ENCODE measurements at places on chromosomes 2 and 18. TPM values are rescaled to one million over a fixed set of nuclear protein-coding genes. Genes with fewer than 3 reads are reported as not detected.

DNA sequence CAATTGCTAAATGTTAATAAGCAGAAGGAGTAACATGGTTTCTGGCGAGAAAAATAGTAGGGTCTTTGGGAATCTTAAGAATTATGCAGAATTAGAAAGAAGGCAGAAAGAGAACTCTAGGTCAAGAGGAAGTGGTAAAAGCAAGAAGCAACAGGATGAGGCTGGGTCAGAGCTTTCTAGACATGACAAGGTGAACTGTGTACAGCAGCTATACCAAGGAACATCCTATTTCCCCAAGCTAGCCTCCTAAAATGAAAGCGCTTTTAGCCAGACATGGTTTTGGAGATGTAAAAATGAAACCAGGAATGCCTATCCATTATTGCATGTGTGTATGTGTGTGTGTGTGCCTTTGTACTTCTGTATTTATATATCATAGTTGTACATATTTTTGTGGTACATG lies 42.3 kb upstream of the STAT1 start:
- no peak for DNase-seq

DNA sequence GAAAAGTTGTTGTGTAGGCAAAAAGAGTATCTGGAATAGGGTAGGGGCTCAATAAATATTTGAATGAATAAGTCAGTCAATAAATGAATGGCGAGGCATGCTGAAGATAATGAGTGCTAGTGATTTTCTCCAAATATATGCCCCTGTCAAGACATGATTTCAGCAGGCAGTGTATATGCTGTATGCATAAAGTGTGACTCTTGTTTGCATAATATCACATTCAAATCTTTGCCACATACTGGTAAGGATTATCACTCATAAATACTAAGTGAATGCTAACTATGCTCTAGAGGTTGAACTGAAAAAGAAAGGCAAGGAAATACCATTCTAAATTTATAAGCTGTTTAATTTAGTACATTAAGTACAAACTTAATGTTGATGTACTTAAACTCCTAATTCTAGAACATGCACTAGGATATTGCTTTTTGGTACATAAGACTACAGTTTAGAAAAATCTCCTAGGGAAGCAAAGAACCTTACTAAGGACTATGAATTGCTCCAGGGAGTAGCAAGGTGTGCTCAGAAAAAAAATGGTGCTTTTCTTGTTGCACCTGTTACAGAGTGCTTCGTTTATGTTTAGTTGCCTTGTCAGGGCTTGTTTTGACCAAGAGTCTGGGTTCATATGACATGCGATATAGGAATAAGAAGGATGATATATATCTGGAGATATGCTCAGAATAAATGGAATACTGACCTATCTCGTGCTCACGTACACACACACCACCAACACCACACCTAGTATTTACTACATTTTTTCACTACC lies 224.0 kb upstream of the TANK start:
- no peak for DNase-seq

GRCh38 chr18:37251679-37252078 lies 313.9 kb downstream of the CELF4 start:
- DNase-seq, result no peak

Gene ZEB2
- 17.6 TPM for total RNA-seq

DNA sequence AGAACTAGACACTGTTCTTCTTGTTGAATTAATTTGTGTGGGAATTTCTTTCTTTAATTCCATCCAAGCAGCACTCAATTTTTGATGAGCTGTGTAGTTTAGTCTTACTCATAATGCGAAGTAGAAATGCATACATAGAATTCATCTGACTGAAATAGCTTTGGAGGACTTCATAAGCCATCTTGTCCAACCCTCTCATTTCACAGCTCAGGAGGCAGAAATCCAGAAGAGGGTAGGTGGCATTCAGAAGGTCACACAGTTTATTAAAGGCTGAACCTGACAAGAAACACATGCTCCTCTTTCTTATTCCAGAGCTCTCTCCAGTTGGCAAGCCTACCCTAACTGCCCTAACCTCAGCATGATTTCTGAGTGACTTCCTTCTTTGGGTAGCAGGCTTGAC lies 169.2 kb upstream of the NOSTRIN start:
- DNase-seq, result no peak

DNA sequence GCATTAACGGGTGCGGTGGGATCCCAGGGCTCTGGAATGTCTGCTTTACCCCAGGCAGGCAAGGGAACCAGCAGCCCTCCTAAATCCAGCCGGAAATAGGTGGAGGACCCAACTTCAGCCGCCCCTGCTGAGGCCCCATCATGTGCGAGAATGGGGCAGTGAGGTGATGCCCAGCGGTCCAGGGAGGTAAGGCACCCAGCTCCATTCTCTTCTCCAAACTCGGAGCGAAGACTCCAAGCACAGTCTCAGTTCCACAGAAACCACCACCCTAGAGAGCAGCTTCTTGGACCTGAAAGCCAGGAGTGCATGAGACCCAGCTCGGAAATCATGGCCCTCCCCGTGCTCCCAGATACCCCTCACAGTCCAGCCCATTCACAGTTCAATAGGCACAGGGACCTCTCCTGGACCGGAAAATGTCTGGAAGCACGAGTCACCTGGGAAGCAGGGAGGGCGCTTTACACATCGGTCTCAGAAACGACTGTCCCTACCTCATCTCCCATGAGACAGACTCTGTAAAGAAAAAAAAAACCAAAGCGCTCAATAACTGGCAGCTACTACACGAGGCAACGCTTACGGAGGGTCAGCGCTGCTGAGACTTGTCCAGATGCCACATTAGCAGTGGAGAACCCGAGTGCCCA lies 2.0 kb downstream of the SDC1 start:
- DNase-seq, result no peak

Gene DSG2
- 9.8 TPM for total RNA-seq
